ENCODE measurements at places on chromosomes 16 and 17.

DNA sequence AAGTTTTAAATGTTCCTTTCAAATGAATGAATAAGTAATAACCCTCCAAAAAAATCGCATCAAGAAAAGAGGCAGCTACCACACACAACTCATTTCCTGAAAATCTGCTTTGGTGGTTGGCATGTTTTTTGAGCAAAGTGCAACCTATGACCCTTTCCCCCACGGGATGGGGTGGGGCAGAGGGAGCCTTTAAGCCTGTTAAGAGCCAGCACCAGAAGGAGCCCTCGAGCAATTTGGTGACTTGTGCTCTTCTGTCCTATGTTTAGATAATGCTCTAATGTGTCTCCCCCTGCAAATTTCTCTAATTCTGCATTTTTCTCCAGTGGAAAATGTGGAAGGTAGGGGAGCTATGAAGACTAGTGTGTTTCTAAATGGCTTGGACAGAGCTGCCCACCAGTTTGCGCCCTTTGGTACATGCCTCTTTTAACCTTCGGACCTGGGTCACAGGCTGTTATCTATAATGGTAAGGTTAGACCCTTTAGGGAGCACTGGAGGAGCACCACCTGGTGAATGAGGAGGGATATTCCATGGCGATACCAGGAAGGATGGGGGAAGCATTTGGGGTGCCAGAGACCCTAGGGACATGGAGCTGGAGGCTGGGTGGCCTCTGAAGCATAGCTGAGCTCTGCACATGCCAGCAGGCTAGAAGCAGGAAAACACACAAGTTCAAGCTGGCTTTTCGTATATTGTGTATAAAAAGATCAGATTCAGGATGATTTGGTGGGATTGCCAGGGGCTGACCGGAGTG is 1.6 kb downstream of the PYCARD start:
- no peak for DNase-seq

DNA sequence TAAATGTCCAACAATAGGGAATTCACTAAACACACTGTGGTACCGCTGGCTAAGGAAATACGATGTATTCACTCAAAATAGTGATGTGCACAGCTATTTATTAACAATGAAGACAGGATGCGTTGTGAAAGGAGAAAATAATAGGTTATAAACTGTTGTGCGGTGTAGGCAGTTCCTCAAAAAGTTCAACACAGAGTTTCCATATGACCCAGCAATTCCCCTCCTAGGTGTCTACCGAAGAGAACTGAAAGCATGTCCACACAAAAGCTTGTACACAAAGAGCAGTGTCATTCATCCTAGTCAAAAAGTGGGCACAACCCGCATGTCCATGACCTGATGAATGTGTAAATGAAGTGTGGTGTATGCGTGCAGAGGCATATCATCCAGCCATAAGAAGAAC is 1.2 kb upstream of the CES1 start:
- no peak for DNase-seq

DNA sequence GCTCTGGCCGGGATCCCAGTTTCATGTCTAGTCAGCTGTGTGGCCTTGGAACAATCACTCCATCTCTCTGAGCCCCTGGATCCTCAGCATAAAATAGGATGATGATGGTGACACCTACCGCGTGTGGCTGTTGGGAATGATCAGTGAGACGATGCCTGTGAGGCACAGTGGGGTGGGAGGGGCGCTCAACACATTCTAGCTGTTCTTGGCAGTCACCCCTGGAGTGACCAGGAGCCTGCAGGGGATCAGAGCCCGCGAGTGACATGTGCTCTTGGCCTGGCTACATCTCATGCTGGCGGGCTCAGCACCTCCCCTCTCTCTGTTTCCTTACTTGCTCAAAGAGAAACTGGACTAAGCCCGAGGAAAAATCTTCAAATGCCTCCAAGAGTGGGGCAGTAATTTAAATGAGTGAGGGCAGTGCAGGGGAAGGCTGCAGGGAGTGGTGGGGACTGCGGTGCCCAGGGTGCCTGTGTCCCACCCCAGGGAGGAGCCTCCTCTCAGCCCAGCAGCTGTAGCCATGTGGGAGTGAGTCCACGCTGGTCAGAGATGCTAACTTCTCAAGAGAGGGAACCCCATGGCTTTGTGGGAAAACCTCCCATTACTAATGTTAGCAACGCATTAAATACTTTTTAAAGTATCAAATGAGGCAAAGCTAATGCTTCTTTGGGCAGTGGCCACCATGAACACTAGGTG is 23.1 kb upstream of the DOK4 start:
- no peak for DNase-seq

- DNase-seq = no peak
These were observed 70.5 kb upstream of the DHX40 start for GRCh38 chr17:59494757-59495368.

DNA sequence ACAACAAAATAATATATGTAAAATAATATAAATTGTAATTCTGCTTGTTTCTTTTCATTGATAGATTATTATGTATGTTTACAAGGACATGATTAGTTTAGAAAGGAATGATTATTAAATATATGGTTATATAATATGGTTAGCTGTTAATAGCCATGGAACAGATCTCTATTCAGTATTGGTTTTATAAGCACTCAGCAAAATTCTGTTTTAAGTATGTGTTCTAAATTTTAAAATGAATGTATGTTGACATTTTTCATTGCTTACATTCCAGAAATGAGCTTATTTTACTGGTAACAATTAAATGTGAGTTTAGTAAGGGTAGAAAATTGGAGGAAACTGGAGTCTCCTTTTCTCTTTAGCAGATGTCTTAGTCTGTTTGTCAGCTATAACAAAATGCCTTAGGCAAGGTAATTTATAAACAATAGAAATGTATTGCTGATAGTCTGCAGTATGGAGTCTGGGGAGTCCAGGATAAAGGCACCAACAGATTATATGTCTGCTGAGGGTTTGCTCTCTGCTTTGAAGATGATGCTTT is 45.4 kb downstream of the NFAT5 start:
- no peak for DNase-seq

GRCh38 chr16:57226701-57227621 is 18.1 kb upstream of the ARL2BP start:
- DNase-seq = no peak

DNA sequence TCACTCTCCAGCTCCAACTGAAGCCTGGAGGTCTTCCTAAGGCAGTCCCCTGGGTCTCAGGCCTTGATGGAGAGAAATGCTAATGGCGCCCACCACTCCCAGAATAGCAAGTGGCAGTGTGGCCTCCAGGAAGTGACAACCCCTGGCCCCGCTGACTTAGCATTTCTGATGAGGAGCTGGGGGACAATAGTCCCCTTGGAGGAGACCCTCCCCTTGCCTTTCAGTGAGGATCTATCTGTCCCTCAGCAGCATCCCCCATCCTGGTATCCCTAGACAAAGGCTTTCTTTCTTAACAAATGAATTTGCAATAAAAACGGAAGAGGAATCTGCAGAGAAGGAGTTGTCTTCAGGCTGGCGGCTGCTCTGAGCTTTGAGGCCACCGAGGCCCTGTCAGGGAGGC is 68.8 kb downstream of the LITAF start:
- no peak for DNase-seq

DNA sequence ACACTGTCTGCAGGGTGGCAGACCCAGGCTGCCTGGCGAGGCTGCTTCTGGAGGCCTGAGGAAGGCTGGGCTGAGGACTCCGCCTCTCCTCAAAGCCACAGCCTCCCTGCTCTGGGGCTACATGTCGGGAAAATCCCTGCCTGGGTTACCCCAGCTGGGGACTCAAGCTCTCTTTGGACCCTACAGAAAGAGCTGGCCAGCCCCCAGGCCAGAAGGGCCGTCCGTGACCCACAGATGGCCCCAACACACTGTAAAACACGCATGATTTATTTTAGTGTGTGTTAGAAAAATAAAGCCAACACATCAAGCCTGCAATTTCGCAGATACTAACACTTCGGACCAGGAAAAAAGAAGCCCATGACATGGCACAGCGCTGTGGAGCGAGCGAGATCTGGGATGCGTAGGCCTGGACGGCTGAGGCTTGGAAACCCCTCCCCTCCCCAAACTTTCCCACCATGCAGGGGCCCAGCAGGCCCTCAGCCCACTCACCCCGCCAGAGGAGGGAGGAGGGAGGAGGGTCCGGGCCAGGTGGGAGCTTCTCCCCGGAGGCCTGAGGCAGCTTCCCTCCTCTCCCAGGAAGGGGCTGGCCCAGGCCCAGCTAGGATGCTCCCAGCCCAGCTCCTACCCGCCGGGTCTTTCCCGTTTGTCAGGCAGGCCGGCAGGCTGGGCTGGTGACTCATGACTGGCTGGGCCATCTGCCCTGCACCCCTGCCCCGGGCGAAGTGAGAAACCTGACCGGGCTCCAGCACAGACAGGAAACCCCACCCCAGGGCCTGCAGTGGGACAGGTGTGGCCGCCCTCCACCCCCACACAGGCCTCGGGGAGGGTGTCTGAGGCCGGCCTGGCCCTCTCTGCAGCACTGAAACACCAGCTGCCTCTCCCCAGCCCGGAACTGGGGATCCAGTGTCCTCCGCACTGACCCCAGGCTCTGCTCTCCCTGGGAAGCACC is 34.1 kb upstream of the SLC38A10 start:
- no peak for DNase-seq

DNA sequence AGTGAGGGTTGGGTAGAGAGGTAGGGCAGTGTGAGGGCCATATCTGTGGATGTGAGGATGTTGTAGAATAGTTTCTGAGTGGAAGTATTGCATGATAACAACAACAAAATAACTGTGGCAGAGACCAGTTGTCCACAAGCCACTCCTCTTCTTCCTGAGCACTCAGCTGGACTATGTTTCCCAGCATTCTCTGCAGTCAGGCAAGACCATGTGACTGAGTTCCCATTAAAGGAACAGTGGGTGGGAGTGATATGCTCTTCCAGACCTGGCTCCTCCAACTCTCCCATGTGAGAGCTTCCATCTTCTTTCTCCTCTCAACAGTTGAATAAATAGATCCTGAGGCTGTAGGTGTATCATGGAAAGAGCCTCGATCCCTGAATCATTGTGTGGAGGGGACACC is 272.4 kb downstream of the CBLN1 start:
- no peak for DNase-seq

DNA sequence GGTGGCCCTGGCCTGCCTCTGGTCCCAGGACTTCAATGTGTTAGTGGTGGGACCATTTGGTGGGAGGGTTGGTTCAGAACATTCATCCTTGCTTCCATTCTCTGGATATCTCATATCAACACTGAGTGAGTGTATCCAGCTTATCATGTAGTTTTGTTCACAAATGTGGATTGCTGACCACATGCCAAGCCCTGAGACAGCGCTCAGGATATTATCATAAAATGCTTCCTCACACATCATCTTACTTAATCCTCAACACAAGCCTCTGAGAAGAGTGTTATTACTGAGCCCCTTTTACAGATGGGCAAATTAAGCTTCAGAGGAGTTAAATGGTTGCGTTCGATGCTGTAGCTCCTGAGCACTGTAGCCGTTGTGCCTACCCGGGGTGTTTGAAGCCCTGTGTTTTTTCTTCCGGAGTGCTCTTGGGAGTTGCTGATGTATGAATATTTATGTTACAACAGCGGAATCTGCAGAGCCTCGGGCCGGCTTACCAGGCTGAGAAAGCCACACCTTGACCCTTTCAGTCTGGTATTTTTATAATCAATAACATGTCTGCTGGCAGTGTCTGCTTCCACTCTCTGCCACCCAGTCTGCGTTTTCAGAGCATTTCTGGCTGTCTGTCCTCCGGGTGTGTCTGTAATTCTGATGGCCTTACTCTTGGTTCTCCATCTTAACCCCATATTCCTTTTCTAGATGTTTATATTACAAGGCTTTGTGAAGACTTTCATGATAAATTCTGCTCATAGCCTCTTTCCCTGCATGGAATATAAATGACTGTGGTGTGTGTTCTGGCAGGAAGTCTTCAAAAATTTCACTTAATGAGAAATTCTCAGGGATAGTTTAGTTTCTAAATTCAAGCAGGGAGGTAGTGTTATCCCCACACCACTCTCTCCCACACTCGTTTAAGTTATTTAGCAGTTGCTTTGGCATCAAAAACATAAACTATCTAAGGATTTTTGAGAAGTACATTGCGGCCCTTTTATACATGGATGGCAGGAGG is 2.9 kb downstream of the GLP2R start:
- no peak for DNase-seq

DNA sequence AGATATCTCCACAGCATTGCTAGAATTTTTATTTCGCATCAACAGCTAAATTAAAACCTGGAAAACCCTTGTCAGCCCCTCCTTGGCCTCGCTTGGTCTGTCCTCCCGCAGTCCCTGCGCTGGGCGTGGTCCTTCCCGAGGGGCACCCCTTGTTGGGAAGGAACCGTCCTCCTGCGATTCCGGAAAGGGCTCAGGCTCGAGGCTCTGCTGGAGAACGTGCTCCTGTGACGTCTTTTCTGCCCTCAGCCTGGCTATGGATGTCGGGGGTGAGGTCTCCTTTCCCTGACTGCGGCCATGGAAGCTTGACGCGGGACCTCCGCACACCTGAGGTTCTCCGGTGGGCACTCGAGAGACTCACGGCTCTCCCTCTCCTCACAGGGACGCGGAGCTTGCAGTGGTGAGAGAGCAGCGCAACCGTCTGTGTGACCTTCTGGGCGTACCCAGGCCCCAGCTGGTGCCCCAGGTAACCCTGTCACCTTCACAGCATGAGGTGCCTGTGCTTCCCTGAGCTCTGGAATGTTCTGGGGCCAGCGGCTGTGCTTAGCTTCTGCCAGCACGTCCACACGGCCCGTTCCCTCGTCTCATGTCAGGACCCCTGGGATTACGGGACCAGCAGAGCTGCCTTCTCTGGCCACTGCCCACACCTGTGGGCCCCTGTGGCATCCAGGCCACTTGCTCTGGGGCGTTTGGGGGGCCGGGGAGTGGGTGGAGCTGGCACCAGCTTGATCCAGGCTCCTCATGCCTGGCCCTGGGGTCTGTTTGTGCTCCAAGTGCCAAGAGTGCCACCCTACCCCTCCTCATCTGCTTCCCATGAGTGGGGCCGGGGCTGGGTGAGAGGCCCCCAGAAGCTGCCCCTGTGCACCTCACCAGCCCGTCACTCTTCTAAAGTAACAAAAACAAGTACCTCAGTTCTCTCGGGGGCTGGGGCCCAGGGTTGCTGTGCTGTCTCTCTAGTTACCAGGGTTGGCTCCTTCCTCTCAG is 101.5 kb upstream of the ZNF750 start:
- DNase-seq = no peak

DNA sequence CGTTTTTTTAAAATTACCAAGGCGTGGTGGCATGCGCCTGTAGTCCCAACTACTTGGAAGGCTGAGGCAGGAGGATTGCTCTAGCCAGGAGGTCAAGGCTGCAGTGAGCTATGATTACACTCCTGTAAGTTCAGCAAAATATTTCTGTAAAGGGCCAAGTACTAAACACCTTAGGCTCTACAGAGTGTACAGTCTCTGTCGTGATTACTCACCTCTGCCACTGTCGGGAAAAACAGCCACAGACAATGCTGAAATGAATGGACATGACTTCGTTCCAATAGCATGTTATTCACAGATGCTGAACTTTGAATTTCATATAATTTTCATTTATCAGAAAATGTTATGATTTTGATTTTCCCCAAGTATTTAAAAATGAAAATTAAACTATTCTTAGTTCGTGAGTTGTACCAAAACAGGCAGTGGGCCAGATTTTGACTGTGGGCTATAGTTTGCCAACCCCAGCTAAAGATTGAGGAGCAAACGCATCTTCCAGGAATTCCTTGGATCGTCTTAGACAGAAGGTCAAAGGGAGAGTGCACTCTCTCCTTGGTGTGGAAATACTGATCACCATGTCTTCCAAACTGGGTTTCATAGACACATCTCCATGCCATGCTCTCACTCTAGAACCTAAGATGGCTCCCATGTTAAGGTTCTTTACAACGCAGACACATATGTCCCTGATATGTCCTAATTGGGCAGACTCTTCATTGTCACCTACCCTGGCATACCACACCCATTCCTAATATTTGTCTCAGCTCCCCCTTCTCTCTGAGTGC is 89.5 kb downstream of the MARF1 start:
- DNase-seq = no peak

- no peak for DNase-seq
These were observed 32.7 kb downstream of the ADAMTS18 start for GRCh38 chr16:77402118-77402517.
